CD4-positive, alpha-beta T cell treated with Interleukin-12 subunit alpha and Interleukin-12 subunit beta, for 1 hour (primary cell): ENCODE measurements at places on chromosomes 1 and 21.

DNA sequence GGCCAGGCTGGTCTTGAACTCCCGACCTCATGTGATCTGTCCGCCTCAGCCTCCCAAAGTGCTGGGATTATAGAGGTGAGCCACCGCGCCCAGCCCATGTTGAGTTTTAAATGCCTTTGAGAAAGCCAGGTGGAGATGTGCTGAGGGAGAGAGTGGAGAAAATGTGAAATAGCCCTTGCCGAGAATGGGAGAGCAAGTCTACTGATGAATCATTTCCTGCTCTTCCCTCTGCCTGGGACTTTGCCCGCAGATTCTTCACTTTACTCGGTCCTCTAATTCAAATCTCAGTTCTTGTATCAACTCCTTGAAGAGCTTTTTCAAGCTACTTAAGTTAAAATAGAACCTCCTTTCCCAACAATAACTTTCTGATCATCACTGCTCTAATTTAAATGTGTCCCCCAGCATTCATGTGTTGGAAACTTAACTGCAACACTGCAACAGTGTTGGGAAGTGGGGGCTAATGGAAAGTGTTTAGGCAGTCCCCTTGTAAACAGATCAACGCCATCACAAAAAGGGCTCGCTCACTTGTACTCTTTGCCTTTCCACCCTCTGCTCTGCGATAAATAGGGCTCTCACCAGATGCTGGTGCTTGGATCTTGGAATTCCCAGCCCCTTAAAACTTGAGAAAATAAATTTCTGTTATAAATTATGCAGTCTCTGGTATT lies 27.8 kb downstream of the OSBPL9 start:
- no peak for DNase-seq

DNA sequence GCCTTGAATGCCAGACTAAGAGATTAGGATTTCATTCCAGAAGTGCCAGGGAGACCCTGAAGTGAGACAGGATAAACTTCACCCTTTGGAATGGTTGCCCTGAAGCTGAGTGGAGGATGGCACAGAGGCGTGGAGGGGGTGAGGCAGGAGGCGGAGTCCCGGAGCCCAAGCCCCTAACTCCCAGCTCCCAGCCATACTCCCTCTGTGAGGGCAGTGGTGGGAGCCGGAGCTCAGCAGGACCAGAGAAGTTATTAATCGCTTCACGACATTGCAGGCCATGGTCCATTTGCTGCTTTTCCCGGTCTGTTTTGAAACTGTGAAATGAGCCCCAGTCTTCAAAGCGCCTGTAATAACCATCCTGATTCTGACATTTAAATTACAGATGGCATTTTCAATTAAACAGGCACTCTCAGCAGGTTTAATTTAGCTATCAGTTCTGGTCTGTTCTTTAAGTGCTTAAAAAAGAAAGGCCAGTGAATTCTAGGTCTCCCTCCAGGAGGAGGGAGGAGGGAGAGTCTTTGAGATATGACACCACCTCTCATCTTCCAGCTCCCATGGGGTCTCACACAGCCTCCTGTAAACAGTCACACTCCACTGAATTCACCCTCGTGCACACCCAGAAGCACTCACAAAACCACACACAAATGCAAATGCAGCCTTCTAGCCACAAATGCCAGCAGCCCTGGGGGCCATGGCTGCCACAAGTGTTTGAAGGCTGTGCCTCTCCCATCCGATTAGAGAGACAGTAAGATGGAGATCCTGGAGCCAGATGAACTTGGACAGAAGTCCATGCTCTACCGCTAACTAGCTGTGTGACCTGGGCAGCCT lies 19.6 kb downstream of the FBXO2 start:
- DNase-seq: no peak

DNA sequence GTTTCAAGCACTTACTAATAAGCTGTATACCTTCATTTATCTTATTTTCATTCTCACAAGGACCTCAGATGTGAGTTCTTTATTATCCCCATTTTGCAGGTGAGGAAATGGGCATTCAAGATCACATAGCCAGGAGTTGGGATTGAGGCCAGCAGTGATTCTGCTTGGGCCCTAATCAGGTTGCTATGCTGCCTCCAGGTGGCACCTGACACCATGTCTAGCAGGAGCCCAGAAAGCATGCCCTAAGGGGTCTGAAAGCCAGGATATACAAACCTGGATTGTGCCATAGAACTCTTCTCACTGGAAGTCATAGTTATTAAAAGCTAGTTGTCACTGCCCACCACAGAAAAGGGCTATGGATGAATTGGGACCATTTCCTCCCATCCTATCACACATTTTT lies 61.1 kb downstream of the FYB2 start:
- no peak for DNase-seq

GRCh38 chr1:33050221-33051076 lies 13.8 kb upstream of the AK2 start:
- DNase-seq: no peak

DNA sequence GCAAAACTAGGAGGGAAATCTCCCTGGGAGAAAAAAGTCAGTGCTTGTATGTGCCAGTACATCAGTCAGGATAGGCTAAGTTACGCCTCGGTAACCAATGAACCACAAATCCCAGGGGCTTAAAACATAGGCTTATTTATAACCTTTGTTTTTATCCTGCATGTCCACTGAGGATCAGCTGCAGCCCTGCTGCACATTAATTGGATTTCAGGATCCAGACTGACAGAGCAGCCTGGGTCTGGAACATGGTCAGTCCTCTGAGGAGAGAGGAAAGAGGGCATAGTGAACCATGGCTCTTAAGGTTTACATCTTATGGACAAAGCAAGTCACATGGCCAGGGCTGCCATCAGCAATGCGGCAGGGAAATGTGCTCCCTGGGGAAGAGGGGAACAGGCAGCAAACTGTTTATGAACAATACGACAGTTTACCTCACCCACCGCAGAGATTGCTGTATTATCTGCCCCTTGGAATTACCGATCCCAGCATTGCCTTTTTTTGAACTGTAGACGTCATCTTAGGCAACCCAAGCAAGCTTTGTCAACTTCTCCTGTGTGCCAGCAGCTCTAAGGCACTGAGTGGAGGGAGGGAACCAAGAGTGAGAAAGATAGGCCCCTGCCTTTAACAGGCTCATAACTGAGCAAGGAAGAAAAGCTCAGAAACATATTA lies 9.1 kb upstream of the SPRR4 start:
- DNase-seq: no peak

DNA sequence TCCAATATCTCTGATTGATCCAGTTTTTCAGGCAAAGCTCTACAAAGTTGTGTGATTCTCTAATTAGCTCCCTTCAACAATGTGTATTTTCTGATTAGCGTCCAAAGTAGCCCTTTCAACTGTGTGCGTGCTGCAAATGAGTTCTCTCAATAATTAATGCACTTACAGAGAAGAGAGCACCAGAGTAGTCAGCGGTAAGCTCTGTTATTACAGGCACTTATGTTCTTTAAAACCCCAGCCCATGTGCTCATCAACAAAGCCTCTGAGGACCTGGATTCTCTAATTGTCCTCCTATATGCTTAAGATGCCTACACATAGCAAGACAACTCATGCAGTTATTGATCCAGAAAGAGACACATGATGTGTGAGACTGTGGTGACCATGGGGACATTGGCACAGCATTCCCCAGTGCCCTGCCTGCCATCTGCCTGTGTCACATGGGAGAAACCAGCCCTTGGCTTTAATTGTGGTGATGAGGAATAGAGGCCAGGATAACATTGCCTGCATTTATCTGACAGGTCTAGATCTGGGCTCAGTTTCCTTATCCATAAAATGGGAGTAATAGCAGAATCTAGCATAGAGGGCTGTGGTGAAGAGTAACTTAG lies 151.7 kb downstream of the PCP4 start:
- DNase-seq: no peak

- DNase-seq: peak; percentile 47
These were observed 182.3 kb downstream of the FCRL5 start for GRCh38 chr1:157369808-157370521.

DNA sequence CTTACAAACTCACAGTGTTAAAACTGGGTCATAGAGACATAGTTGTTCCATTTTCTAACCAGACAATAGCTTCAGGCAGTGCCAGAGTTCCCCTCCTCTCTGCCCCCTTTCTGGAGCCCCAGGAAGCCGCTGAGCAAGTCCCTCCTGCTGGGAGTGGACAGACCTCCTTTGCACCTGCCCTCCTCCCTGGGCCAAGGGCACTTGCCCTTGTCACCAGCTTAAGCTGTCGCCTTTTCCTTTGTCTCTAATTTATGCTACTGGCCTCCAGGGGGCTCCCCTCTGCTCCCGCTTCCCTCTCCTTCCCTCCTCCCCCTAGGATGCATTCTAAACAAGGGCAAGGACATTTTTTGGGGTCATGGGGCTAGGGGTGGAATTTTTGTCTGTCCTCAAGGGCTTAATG lies 182.4 kb downstream of the MIS18A start:
- DNase-seq: no peak

GRCh38 chr1:156436141-156437036 lies 64.2 kb downstream of the MEF2D start:
- DNase-seq: no peak

GRCh38 chr1:16189921-16190621 lies 22.4 kb downstream of the ARHGEF19 start:
- no peak for DNase-seq

GRCh38 chr21:42062236-42063022 lies 8.7 kb upstream of the UMODL1 start:
- DNase-seq: peak; percentile 93

DNA sequence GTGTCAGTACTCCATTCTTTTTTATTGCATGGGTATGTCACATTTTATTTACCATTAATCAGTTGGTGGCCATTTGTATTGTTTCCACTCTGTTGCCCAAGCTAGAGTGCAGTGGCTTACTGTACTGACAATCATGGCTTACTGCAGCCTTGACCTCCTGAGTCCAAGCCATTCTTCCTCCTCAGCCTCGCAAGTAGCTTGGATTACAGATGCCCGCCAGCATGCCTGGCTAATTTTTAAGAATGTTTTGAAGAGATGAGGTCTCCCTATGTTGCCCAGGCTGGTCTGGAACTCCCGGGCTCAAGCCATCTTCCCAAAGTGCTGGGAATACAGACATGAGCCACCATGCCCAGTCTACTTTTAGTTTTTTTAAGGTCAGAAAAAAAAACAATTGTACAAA lies 813 bp upstream of the SFT2D2 start:
- no peak for DNase-seq

DNA sequence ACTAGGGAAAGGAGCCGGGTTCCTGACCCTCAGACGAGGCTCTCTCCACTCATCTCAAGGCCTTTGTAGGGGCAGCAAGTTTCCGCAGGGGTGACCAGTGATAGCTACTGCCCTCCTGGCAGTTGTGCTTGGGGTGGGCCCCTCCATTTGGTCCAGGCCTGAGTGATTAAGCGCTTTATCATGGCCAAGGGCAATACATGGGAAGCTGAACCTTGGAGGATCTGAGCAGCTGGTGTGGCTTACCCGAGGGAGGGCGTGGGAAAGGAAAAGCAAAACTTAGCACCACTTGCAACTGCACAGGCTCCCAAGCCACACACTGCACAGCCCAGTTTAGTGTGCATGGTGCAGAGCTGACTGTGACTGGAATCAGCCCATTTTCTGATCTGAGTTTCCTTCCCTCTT lies 47.8 kb downstream of the GADD45A start:
- DNase-seq: no peak

- peak; percentile 24 for DNase-seq
These were observed 28.2 kb upstream of the ETS2 start for GRCh38 chr21:38777531-38777930.
